Right lung (tissue), 10 donors: ENCODE measurements at places on chromosomes 5 and 9. TPM values are rescaled to one million over a fixed set of nuclear protein-coding genes. Genes with fewer than 3 reads are reported as not detected.
A peak's percentile ranks its signal among the peaks of the same experiment; 100 is the strongest.

DNA sequence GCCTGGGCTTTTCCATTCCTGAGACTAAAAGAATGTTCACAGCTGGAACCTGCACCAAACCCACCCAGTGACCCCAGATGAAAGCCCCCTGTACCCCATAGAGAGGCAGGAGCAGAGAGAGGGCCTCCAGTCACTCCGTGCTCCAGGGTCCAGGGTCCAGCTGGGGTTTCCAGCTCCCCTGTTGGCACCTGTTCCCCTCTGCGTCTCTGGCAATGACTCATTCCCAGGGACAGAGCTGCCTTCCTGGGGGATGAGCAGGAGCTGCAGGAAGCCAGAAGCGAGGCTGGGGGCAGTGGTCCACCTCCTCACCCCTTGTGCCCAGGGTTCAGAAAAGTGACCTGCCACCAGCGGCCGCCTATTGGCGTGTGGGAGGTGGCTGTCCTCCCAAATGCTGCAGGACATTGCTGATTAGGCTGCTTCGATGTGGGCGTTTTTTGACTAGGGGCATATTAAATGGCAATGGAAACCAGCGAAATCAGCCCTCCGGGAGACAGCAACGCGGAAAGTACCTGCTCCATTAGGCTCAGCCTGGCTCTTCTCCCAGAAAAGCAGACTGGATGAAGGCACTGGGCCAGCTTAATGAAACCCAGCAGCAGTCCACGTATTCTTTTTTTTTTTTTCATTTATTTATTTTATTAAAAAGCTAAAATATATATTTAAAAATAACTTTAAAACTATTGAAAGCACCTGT, 97.4 kb downstream of the DAP start:
- DNase-seq: no peak

DNA sequence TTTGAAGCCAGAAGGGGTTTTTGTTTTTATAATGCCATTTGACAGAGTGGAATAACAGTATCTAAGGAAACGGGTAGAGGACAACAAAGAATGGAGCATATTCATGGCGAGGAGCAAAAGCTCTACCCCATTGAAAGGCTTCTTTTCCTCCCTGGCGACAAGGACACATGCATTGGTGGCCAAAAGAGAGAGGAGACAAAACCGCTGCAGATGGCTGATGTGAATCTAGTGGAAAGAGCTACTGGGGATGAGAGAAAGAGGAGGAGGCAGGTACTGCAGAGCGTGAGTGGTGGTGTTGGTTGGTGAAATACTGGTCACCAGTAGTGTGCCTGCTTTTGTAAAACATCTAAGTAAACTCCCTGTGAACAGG, 491 bp downstream of the APC start:
- peak; percentile 22 for DNase-seq

Gene SH3RF2
- 0.44 TPM for polyA plus RNA-seq

Gene PRRT1B
- polyA plus RNA-seq: 9.0 TPM

DNA sequence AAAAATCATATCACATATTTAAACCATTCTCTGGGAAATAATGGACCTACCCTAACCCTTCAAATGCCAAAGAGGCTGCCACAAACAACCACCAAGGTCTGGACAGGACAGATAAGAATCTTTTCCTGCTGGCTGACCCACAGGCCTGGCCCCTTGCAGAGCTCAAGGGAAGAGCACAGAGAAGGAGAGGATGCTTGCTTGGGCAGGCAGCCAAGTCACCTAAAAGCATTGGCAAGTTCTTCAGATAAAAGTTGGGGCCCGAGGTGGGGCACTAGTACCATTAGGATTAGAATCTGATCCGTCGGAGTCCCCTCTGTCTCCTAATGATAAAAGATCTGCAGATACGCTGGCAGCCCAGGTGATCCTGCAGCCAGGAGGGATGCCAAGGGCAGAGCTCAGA, 176.6 kb downstream of the GABBR2 start:
- DNase-seq: no peak

DNA sequence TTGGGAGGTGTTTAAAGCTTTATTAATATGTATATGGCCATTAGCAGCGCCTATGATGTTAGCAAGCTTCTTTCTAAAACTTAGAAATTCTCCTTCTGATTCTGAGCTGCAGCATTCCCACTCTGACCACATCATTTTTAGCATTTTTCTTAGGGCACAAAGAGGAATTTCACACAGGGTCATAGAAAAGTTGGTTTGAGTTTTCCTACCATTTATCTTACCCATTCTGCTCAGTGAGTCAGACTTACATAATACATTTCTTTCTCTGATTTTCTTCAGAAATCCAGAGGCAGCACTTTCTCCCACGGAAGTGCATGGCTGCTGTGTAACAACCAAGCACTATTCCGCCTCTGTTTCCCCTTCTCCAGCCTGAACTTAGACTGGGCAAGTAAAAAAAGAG, 246.6 kb downstream of the ARL15 start:
- DNase-seq: no peak

DNA sequence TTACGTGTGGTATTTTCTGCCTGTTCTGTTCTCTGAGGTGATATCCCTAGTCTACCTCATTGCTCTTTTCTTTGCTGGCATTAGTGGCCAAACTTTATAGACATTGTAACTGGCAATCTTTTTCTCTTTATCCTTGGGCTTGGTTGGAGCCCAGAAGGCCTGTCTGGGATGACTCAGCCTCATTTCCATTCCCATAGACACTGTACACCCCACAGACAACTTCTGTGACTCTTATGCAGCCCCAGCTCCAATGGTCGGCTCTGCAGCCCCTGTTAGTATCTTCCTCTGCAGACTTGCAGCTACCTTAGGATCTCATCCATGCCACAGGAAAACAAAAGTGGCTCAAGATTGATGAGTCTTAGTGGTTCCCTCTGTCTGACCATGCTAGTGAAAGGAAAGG, 79.8 kb downstream of the CFAP95 start:
- DNase-seq: no peak

Gene FOXD4L6
- not detected for polyA plus RNA-seq

DNA sequence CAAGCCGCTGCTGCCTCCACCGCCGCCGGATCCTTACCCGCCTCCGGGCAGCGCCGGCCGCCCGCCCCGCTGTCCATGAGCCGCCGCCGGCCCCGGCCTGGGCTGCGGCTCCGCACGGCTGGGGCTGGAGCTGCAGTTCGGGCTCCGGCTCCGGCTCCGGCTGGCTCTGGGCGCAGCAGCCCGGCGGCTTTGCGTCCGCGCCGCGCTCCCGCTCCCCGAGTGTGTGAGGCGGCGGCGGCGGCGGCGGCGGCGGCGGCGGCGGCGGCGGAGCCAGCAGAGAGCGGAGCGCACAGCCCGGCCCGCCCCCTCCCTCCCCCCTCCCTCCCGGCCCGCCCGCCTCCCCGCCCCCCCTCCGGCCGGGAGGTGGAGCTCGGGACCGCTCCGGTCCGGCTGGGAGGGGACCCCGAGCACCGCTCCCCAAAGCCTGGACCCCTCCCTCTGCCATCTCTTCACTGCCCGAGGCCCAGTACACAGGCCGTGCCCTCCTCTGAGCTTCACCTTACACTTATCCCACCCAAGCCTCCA, at the start of gene PCDH1:
PCDH1 (minus strand) TSS at position 225 of the 525 bp plus-strand sequence; CDS start at position 77, 148 bp downstream.
- DNase-seq: peak; percentile 32

DNA sequence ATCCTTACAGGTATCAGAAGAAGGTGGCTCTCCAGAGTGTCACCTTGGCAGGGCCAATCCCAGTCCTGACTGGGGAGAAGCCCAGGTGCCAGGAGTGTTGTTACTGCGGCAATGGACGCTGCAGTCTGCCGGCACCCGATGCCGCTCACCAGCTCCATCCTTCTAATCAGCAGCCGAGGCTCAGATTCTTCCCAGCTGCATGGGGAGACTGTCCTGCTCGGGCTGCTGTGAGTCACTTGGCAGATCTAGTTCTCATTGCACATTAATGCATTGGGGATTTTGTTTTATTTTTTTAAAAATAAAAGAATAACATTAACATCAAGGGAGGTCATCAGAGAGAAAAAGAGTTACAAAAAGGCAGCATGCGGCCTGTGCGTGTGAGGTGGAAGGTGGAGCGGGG, 115.8 kb downstream of the MTX3 start:
- no peak for DNase-seq

Gene CATSPER3
- 0.95 TPM for polyA plus RNA-seq

DNA sequence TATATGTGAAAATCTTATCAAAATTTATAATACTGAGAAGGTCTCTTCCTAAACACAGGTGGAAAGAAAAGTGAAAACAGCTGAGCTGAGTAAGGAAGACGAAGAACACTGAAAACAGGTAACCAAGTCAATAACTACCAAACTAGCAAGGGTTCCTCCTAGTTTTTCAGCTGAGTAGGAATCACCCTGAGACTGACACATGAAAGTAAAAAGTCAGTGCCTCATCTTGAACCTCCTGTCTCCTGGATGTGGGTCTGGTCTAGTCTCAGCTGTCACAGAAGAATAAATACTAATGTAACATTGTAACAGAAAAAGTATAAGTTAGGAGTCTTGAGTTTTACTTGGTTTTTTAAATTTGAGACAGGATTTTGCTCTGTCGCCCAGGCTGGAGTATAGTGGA, 121.0 kb downstream of the MEF2C start:
- DNase-seq: no peak

GRCh38 chr5:10856683-10857337, 95.8 kb upstream of the DAP start:
- DNase-seq: peak; percentile 40

- DNase-seq: no peak
These were observed 1915.7 kb upstream of the CDH9 start for GRCh38 chr5:28954074-28954473.

DNA sequence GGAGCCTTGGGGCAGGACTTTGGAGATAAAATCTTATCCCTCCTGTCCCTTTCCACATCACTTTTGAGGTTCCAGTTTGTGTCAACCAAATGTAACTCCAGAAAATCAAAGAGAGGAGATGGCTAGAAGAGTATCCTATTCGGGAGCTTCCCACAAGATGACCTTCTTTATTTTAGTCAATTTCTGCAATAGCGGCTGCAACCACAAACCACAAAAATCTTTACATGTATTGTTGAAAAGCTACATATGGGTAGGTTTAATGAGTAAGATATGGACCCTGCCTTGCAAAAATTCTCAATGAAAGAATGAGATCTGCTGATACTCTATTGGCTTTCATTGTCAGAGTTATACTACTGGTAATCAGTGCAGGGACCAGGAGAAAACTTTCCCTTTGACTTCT, 92.2 kb upstream of the MAMDC2 start:
- no peak for DNase-seq

Gene GBGT1
- polyA plus RNA-seq: 2.9 TPM

- peak; percentile 7 for DNase-seq
These were observed 39.6 kb upstream of the TRIM36 start for GRCh38 chr5:115209279-115209678.

GRCh38 chr9:750249-750967, 91.1 kb upstream of the DMRT1 start:
- no peak for DNase-seq

- DNase-seq: no peak
These were observed 37.3 kb upstream of the ZNF622 start for GRCh38 chr5:16502866-16503265.

- DNase-seq: no peak
These were observed 2.5 kb downstream of the PTGES2 start for GRCh38 chr9:128124873-128125579.

GRCh38 chr9:14133394-14133793, 180.5 kb downstream of the NFIB start:
- no peak for DNase-seq

Gene CMYA5
- polyA plus RNA-seq: 8.7 TPM

Gene AQP3
- 33.8 TPM for polyA plus RNA-seq

Gene PSD2
- 1.9 TPM for polyA plus RNA-seq

GRCh38 chr5:109947667-109948066, 257.9 kb downstream of the MAN2A1 start:
- DNase-seq: no peak

GRCh38 chr5:142491270-142491669, 166.4 kb upstream of the SPRY4 start:
- DNase-seq: no peak

Gene FRMD3
- polyA plus RNA-seq: 2.2 TPM

GRCh38 chr9:93219692-93220091, 35.8 kb downstream of the WNK2 start:
- no peak for DNase-seq

- no peak for DNase-seq
These were observed 50.7 kb upstream of the FREM1 start for GRCh38 chr9:14960881-14961280.

- peak; percentile 71 for DNase-seq
These were observed 1.7 kb upstream of the ARRDC3 start for GRCh38 chr5:91384671-91385430.

Gene REEP2
- polyA plus RNA-seq: 1.8 TPM
